ENCODE measurements at places on chromosomes 7 and 10. TPM values are rescaled to one million over a fixed set of nuclear protein-coding genes. Genes with fewer than 3 reads are reported as not detected.

GRCh38 chr10:88253-88652 lies 39.2 kb upstream of the TUBB8 start:
- DNase-seq, result no peak

DNA sequence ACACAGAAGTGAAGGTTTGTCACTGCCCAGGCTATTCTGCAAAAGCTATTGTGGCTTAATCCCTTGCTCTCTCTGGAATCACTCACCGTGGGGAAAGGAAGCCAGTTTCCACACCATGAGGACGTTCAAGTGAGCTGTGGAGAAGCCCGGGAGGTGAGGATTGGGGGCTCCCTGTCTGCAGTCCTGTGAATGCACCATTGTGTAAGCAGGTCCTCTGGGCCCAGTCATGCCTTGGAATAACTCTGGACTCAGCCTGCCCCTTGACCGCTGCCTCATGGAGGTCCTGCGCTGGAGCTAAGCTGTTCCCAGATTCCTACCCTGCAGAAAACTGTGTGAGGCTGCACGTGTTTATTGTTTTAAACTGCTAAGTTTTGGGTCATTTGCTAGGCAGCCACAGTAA lies 33.5 kb downstream of the LYZL2 start:
- DNase-seq, result no peak

The ADAMTS14 gene
- 0.16 TPM for total RNA-seq

- DNase-seq, result no peak
Observed at GRCh38 chr10:61286686-61287085, 166.5 kb downstream of the TMEM26 start.

- no peak for DNase-seq
Observed at GRCh38 chr10:67667035-67667425, 29.0 kb downstream of the CTNNA3 start.

DNA sequence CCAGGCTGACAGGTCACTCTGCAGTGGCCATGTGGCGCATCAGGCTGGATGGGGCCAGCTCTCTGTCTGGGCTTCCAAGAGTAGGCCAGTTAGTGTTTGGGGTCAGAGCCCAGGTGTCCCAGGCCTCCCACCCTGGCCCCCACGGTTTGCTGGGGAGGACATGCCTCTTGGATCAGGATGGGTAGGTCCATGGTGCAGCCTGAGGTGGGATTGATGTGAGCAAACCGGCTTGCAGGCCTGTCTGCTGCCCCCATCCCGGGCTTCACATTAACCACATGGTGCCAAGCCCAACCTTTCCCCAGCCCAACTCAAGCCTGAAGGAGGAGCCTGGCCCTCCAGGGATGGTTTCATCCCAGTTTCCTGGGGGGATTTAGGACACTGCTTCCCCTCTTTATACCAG lies 39.2 kb downstream of the LDB3 start:
- no peak for DNase-seq

The KLHL7 gene
- 167 TPM for total RNA-seq

The CTAGE6 gene
- 0.11 TPM for total RNA-seq

The CCDC172 gene
- total RNA-seq, result not detected

DNA sequence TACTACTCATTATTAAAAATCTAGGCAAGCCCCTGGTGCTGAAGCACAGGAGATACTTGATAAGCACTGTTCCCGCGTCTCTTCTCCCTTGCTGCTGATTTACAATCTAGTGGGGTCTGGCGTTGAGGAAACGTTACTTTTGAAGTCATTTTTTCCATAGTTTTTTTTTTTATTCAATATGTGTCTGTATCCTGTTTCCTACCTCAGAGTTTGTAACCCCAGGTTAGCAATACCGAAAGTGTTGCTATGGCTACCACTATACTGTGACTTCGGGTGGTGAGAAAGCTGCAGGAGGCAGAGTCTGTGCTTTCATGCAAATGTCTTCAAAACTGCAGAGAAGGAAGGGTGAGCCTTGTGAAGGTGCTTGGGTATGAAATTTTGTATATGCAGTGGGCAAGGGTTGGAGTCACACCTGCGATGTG lies 458.8 kb upstream of the GHITM start:
- no peak for DNase-seq

The C10orf62 gene
- total RNA-seq, result 0.48 TPM

- DNase-seq, result no peak
Observed at GRCh38 chr10:30184397-30185033, 125.1 kb upstream of the JCAD start.

DNA sequence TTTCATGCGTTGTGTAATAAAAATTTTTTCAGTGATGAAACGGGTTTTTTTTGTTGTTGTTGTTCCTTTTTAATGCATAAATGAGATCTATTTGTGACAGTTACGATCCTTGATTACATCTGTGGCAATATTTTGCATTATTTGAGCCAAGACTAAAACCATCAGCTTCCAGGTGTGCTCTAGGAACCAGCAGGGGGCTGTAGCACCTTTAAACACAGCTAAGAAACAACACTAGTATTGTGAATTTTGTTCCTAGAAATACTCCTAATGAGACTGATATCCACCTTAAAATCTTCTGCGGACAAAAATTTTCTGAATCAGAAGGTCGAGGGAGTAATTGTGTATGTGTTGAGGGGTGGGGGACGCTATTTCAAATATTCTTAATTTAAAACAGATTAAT lies 52.6 kb downstream of the FGFBP3 start:
- DNase-seq, result no peak

GRCh38 chr10:33974976-33975478 lies 640.6 kb upstream of the NRP1 start:
- DNase-seq, result no peak

DNA sequence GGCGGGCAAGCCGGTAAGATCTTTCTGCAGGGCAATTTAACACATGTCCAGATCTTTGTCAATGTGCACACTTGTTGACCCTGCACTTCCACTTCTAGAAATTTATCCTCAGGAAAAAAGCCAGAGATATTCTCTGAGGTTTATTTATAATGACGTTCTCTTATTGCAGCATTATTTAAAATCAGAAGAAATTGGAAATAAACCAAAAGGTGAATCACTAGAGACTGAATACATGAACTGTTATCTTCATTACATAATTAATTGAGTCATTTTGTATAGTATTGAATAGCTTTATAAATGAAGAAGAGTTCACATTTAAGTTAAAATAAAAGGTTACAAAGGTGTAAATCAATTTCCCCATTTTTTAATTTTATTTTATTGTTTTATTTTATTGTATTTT lies 16.3 kb upstream of the SAR1A start:
- no peak for DNase-seq

DNA sequence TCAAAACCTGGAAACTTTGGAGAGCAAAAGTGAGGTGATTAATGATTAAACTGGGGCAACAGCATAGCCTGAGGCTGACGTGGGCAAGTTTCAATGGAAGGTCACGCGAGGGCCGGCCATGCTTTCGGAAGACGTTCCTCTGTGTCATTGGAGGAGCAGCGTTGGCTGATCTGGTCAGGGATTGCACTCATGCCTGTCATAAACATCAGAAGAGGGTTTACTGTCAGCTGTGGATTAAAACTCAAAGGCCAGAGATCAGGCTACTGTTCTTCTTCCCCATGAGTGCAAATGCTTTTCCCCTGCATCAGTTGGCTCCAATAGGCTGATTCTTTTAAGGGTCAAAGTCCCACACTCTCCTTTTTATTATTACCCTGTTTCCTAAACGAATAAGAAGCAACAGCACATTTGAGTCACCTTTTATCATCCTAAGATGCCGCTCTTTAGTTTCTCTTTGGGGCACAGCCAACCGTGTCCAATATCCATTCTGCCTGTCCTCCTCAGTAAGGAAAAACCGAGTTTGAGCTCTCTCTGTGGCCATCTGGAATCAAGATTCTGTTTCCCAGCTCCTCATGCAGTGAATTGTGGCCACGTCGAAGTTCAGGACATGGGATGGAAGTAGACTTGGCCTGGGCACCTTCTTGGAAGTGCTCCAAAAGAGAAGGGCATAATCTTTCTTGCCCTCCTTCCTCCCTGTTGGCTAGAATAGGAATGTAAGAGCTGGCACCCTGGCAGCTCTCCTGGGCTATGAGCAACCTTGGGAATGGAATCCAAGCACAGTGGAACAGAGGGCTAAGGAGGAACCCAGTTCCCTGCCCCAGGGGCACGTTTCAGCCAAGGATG lies 62.5 kb upstream of the INSIG1 start:
- no peak for DNase-seq

DNA sequence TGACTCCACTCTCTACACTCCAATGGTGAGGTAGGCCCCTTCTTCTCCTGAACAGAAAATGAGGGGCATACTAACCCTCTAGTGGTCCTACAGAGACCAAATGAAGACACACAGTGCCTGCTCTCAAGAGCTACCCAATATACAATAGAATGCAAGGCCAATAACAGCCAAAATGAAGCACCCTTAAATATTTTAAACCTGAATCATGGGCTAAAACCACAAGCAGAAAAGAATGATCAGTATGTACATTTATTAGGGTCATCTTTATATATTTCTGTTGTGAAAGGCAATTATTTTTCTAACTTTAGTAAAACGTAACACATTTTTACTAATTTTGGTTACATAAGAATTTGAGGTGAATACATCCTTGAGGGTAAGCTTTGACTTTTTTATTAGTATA lies 49.9 kb upstream of the COL1A2 start:
- no peak for DNase-seq

DNA sequence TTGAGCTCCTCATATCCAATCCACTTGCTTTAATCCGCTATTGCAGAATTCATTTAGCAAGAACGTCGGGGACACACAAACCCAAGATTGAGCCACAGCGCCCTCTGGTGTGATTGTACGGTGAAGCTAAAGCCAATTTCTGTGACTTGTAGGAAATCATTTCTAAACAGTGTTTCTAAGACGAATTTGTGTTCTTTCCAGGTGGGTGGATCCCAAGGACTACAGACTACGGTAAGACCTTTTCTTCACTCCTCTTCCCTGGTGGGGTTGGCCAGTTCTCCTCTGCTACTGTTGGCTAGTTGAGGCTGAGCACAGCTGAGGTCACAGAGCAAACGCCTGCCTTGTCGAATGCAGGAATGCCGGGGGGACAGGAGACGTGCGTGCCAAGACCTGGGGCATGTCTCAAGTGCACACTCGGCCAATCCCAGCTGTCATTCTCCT lies 5.2 kb downstream of the DMBT1 start:
- DNase-seq, result peak; percentile 86

The JCAD gene
- 25.5 TPM for total RNA-seq

Measured in Right ventricle myocardium superior (tissue), 1 donor.